ENCODE measurements at places on chromosomes 12 and 14. TPM values are rescaled to one million over a fixed set of nuclear protein-coding genes. Genes with fewer than 3 reads are reported as not detected.

Gene ANKRD33
- not detected for polyA plus RNA-seq

Gene ARG2
- 0.88 TPM for polyA plus RNA-seq

Gene FOXG1
- polyA plus RNA-seq: not detected

Gene TSHR
- polyA plus RNA-seq: not detected

- H3K4me1 ChIP-seq: no peaks in the 10 kb centered on the region
- DNase-seq: no peak
- no peaks in the 10 kb centered on the region for H3K27me3 ChIP-seq
- H3K4me3 ChIP-seq: no peak overlapping the region
- no peak overlapping the region for H3K27ac ChIP-seq
These were observed 245.7 kb downstream of the CEP128 start for GRCh38 chr14:80695869-80696268.

DNA sequence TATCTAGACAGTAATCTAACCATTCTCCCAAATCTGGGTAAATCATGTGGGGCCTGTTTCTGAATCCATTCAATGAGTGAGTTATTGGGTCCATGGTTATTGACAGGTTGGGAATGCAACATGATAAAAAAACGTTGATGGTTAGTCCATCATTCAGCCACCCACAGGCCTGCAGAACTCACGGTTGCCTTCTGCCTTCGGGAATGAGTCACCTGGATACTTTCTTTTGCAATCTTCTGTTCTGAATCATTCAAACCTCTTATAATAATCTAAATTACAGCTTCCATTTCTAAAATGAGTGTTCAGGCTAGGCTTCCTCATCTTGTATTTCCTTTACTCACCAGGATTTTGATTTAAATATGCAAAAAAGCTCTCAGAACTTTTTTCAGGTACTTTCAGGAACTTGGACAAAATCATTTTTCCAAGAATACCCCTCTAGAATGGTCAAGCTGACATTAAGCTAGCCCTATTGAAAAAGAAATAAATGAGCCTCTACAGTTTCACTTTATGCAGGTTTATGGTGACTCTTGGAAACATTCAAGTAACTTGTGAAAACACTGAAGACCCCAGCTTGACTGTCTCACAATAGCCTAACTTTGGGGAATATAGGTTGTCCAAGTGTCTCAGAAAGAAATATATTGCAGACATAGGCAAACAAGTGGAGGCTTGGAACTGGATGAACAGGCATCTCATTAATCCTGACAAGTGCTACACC is 94.4 kb downstream of the KCNK10 start:
- no peaks in the 10 kb centered on the region for H3K4me1 ChIP-seq
- H3K27me3 ChIP-seq: peaks cover 6% of the 10 kb centered on the region
- H3K27ac ChIP-seq: no peak overlapping the region
- H3K36me3 ChIP-seq: peaks cover 9% of the 10 kb centered on the region
- H3K4me3 ChIP-seq: no peak overlapping the region

DNA sequence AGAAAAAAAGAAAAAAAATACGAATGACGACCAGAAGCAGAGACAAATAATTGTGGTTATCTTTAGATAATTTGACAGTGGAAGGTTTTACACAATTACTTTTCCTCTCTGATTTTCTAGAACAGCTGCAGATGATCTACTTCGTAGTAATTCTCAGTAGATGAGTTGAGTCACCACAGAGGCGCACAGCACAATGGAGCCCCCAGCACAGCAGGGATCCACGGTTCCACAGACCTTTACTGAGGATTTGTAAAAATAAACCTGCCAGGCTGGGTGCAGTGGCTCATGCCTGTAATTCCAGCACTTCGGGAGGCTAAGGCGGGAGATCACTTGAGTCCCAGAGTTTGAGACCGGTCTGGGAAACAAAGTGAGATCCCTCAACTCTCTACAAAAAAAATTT is 29.3 kb downstream of the AMN start:
- no peaks in the 10 kb centered on the region for H3K36me3 ChIP-seq
- no peaks in the 10 kb centered on the region for H3K27me3 ChIP-seq
- peaks cover 22% of the 10 kb centered on the region for H3K4me1 ChIP-seq
- no peak overlapping the region for H3K27ac ChIP-seq
- DNase-seq: no peak
- no peak overlapping the region for H3K4me3 ChIP-seq

- H3K27ac ChIP-seq: no peak overlapping the region
- H3K27me3 ChIP-seq: peaks cover 12% of the 10 kb centered on the region
- H3K36me3 ChIP-seq: no peaks in the 10 kb centered on the region
These were observed 17.0 kb downstream of the SIX1 start for GRCh38 chr14:60632257-60632656.

GRCh38 chr12:57629897-57630471 is 3.0 kb downstream of the B4GALNT1 start:
- no peak for DNase-seq
- no peak overlapping the region for H3K27ac ChIP-seq
- peaks cover 36% of the 10 kb centered on the region for H3K4me1 ChIP-seq

DNA sequence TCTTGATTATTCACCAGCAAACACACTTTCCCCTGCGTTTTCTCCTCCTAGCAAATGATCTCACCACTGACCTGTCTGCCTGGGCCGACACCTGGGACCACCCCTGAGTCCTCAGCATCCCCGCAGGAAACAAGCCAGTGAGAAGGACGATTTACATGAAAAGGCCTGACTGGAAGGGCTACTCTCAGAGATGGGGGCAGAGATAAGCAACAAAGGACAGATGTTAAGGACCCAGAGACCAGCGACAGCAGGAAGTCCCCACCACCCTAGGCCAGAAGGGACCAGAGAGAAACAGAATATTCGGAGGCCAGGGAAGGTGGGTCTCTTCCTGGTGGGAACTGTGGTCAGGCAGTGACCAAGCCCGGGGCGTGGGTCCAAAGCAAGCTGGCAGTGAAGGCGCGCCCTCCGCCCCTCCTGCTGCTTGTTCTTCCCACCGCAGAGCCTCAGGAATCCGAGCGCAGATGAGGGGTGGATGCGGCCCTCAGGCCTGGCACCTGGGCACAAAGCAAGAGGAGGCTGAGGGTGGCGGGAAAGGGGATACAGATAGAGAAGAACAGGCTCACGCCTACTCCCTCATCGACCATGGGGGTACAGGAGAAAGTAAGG is 55.8 kb downstream of the STX2 start:
- peaks cover 42% of the 10 kb centered on the region for H3K36me3 ChIP-seq
- no peak overlapping the region for H3K27ac ChIP-seq
- no peak overlapping the region for H3K4me3 ChIP-seq
- H3K4me1 ChIP-seq: peaks cover 5% of the 10 kb centered on the region

DNA sequence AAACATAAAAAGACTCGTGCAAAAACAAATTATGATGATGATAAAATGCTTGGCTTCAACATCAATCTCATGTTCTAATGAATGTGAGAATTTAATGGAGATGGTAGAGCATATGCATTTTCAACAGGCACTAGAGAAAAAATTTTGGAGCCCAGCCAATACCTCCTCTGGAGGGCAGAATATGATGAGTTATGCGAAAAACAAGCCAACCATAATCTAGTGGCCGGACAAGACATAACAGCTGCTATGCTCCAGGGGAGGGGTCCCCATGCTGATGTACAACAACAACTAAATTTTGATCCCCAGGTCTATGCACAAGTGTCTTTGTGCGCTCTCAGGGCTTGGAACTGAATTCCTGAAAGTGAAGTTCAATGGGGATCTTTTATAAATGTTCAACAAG is 1197.5 kb downstream of the LRFN5 start:
- H3K27me3 ChIP-seq: no peaks in the 10 kb centered on the region
- no peaks in the 10 kb centered on the region for H3K4me1 ChIP-seq
- no peaks in the 10 kb centered on the region for H3K36me3 ChIP-seq
- H3K4me3 ChIP-seq: no peak overlapping the region
- H3K27ac ChIP-seq: no peak overlapping the region
- no peak for DNase-seq

GRCh38 chr14:105806568-105806967 is 280.2 kb downstream of the TMEM121 start:
- H3K27me3 ChIP-seq: peaks cover 19% of the 10 kb centered on the region
- no peaks in the 10 kb centered on the region for H3K36me3 ChIP-seq
- no peak for DNase-seq
- no peak overlapping the region for H3K4me3 ChIP-seq
- H3K27ac ChIP-seq: no peak overlapping the region

DNA sequence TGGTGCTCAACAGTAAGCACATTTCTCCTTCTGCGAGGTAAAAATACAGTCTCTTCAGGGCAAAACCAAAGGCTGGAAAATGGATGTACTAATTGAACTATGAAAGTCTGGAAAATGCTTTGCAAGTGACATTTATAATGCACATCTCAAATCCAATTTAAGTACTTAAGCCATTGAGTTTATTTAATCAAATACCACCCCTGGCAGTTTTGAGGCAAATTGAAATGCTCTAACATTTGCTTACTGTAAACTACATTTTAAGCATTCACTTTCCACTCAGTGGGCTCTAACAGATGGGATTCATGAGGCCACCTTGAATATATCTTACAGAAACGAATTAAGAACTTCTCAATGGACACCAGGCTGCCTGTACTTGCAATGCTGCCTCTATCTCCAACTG is 69.7 kb downstream of the HELB start:
- H3K4me1 ChIP-seq: no peaks in the 10 kb centered on the region
- H3K27ac ChIP-seq: no peak overlapping the region
- no peak overlapping the region for H3K4me3 ChIP-seq
- DNase-seq: no peak
- H3K36me3 ChIP-seq: peaks cover 4% of the 10 kb centered on the region

DNA sequence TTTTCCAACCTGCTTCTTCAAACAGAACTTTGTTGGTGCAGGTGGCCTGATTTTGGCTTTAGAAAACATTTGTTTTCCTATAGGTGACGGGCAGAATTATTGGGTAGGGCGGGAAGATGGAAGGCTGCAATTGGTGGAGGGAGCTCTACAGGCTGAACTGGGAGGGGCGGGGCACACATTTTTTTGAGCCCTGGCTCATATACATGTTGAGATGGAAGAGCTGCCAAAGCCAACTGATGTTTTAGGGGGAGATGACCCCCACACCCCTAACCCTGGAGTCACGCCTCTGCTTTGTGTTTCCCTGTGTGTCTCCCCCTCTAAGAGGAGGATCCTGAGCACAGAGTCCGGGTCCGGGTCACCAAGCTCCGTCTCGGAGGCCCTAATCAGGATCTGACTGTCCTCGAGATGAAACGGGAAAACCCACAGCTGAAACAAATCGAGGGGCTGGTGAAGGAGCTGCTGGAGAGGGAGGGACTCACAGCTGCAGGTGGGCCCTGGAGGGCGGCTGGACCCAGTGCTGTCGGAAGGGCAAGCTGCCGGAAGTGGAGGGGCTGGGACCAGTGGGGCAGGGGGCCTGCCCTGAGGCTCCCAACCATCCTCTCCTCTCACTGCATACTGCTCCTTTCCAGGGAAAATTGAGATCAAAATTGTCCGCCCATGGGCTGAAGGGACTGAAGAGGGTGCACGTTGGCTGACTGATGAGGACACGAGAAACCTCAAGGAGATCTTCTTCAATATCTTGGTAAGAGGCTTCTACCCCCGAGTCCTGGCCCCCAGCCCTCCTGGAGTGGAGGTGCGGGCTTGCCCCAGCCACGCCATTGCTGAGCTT is 18.6 kb downstream of the AGAP2 start:
- peak overlapping the region; percentile 90 for H3K27ac ChIP-seq
- H3K4me3 ChIP-seq: no peak overlapping the region
- no peaks in the 10 kb centered on the region for H3K27me3 ChIP-seq

Data from naive thymus-derived CD8-positive, alpha-beta T cell (primary cell).